ENCODE measurements at places on chromosomes 12 and 14.

- DNase-seq = no peak
These were observed 31.9 kb upstream of the ACSM4 start for GRCh38 chr12:7271893-7272514.

DNA sequence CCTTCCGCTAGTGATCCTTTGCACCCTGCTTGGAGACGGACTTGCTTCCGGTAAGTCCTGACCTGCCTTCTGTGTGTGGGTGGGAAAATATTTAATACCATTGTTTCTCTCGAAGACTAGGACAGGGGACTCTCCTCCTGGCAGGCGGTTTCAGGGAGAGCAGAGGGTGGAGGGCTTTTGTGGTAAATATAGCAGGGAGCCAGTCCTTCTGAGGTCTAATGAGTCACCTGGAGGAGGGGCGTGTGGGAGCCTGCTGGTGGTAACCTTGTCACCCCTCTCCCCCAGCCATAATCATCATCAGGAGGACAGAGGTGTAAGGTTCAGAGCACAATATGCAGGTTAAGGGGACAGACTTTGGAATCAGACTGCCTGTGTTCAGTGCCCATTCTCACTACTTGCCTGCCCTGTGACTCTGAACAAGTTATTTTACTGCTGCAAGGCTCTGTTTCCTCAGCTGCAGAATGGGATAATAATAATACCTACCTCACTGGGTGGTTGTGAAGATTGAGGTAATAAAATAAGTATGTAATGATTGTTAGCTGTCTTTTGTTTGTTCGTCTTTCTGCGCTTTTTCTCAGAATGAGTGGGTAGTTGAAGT, 47.4 kb downstream of the SUSD6 start:
- DNase-seq = no peak

GRCh38 chr14:28785096-28785952, 18.7 kb downstream of the FOXG1 start:
- peak; percentile 34 for DNase-seq

- DNase-seq = no peak
These were observed 112.6 kb downstream of the CRADD start for GRCh38 chr12:93789767-93790166.

DNA sequence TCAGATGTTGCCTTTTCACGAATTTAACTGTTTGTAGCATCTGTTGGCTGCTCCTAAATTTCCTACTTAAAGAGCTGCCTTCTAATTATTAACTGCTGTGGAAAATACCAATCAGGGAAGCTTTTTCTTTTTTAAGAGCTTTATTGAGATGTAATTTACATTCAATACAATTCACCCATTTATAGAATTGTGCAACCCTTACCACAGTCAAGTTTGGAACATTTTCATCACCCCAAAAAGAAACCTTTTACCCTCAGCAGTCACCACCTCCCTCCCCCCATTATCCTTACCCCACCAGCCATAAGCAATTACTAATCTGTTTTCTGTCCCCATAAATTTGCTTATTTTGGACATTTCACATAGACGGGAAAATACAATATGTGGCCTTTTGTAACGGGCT, 1.4 kb downstream of the PCNX4 start:
- no peak for DNase-seq

GRCh38 chr14:71729596-71729995, 202.6 kb upstream of the RGS6 start:
- no peak for DNase-seq

DNA sequence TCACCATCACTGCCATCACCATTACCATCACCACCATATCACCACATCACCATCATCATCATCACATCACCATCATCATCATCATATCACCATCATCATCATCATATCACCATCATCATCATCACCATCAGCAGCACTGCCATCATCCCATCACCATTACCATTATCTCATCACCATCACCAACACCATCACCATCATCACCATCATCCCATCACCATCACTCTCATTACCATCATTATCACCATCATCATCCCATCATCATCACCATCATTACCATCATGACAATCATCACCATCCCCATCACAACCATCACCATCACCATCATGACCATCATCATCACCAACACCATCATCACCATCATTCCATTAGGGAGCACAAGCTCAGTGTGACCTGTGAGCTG, 318.0 kb downstream of the ADGRD1 start:
- DNase-seq = no peak

GRCh38 chr12:77760271-77761025, 70.2 kb upstream of the NAV3 start:
- no peak for DNase-seq

- DNase-seq = no peak
These were observed 29.7 kb downstream of the CHGA start for GRCh38 chr14:92952481-92953298.

DNA sequence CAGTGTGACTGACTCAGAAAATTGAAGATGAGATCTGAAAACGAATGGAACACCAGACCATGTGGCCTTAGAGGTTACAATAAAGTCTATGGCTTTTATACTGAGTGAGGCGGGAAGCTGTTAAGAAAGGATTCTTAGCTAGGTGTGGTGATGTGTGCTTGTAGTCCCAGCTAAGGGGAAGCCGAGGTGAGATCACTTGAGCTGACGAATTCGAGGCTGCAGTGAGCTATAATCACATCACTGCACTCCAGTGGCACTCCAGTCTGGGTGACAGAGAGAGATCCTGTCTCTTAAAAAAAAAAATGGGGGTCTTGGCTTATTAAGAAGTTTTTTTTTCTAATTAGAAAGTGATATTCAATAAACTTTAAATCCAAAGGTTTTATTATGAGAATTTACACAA, 678.6 kb downstream of the TMTC2 start:
- DNase-seq = no peak

- DNase-seq = no peak
These were observed 17.9 kb downstream of the FOXN3 start for GRCh38 chr14:89399157-89399556.

Data from NCI-H510A (cell line).